Activated naive CD8-positive, alpha-beta T cell treated with anti-CD3 and anti-CD28 coated beads, Interleukin-2, amount 10 ng/mL, durations not matched to agents 7 days and 5 days (primary cell): ENCODE measurements at places on chromosomes 5 and 9.
A peak's percentile ranks its signal among the peaks of the same experiment; 100 is the strongest.

- DNase-seq, result no peak
Observed at GRCh38 chr9:83986765-83987401, 6.3 kb downstream of the RMI1 start.

GRCh38 chr5:74156728-74157383 is 483.7 kb downstream of the ENC1 start:
- no peak for DNase-seq

- DNase-seq, result no peak
Observed at GRCh38 chr5:102733534-102733933, 21.6 kb upstream of the PAM start.

GRCh38 chr5:124419531-124419930 is 326.9 kb downstream of the ZNF608 start:
- no peak for DNase-seq

DNA sequence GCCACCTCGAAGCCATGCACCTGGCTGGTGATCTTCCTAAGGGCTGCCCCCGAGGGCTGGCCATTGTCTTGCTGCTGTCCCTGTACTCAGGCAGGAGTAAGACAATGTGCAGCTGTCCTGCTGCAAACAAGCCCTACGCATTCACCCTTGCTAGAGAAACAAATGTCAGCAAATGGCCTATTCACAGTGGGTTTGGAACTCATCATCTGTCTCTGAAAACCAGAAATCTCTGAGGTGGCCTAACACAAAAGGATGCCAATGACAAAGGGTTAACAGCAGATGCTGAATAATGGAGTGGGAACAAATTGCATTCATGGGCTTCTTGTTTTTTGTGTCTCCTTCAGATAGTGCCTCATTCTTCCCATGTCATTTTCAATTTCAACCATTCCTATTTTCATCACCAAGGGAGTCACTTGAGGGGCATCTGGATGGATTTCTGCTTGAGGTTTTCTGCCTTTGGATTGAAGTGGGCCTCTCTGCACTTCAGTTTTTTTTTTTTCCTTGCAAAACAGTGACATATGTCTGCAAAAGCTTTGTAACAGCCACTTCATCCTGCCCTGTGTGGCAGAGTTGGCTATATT is 261.6 kb upstream of the VLDLR start:
- DNase-seq, result no peak

DNA sequence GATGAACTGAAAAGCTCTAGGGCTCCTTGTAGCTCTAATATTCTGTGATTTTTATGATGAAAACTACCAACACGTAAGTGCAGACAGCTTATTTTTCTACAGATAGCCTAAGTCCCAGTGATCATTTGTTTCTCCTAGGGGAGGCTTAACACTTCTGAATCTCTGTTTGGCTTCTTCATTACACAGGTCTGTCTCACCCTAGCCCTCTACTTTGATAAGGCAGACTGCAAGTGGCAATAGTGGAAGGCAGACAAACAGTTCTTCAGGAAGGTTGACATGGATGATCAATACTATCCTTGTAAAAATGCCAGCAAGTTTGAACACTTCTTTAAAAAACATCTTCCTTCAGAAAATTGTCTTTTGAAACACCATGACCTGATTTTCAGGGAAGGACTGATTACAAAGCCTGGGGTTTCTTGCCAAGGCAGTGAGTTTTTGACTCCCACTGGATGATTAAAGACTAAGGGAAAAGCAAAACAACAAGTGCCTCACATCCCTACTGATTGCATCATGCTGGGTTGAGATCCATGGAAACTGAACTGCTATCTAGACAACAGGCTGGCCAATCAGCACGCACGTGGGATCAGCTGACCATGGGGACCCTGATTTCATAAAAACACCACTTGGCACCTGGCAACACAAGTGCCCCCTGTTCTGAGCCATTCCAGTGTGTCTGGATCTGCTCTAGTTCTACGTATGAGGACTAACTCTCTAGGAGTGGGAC is 212.2 kb downstream of the SMARCA2 start:
- no peak for DNase-seq

- no peak for DNase-seq
Observed at GRCh38 chr5:33312571-33313549, 127.9 kb upstream of the TARS1 start.

- no peak for DNase-seq
Observed at GRCh38 chr9:78559449-78559885, 262.5 kb downstream of the PSAT1 start.

GRCh38 chr9:132586830-132587591 is 4.6 kb downstream of the BARHL1 start:
- DNase-seq, result peak; percentile 42

DNA sequence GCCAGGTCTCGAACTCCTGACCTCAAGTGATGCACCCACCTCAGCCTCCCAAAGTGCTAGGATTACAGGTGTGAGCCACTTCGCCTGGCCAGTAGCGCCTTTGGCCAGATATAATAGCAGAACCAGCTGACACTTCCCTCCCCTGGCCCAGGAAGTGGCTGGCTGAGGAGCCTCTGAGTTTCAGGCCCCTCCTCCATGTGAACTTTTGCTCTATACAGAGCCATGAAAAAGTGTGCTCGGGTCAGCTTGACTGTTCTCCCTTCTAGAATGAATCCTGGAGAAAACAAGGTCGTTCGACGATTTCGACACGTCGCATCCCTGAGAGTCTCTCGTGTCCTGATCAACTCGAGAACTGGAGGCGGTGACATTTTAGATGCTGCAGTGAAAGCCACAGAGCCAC is 8.6 kb upstream of the ZDHHC12 start:
- no peak for DNase-seq

- no peak for DNase-seq
Observed at GRCh38 chr5:132525299-132525724, 18.0 kb downstream of the IL5 start.
